ENCODE measurements at places on chromosomes 16 and 17.

DNA sequence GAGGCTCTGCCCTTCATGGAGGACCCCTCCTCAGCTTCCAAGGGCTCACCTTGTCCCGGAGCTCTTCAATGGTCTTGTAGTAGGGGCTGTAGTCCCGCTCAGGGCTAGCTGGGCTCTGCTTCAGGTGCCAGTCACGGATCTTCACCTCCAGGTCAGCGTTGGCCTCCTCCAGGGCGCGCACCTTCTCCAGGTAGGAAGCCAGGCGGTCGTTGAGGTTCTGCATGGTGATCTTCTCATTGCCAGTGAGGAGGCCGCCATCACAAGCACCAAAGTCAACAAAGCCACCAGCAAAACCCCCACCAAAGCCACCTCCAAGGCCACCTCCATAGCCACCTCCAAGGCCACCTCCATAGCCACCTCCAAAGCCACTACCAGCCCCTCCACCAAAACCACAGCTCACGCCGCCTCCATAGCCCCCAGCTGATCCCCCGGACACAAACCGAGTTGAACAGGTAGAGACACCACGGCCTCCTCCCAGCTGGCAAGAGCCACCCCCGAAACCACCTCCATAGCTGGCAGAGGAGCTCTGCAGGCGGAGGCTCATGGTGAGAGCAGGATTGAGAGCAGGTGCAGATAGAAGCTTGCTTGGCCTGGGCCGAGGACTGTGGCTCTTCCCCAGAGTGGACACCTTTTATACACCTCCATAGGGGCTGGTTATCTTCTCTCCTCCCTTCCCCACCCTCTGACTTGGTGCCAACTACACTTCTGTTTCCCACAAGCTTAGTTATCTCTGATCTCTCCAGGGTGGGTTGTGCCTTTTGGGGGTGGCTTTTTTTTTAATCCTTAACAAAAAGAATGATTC is at the start of gene KRT13:
KRT13 (minus strand) TSS at position 606 of the 802 bp plus-strand sequence; CDS start at position 544, 62 bp downstream.
- no peak for DNase-seq

DNA sequence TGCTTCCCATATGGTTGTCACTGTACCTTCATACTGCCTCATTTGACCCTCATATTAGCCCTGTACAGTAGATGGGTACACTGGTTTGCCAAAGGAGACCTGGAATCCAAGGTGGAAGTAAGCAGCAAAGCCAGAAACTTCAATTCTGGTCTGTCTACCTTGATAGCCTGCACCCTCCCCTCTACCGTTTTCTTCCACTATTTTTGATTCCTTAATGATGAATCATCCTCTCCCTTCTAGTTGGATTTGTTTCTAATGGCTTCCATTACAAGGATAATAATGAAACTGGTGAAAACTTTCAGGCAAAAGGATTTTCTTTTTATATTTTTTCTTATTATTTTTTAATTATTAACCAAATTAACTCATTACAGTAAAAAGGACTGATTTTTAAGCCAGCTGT is 17.3 kb downstream of the TAC4 start:
- DNase-seq, result no peak

DNA sequence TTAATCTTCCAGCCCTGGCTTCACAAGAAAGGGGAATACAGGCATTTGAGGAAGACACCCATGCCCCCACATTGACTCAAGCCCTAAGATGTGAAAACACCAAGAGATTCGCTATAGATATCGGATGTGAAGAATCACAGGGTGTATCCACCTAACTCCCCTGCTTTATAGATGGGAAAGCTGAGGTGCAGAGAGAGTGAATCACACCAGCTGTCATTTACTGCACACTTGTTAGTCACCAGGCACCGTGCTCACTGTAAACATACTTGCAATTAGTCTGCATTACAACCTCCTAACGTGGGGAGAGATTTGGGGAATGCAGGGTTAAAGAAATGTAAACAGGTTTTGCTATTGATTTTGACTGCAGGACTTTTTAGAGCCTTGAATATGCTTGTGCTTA is 325.5 kb downstream of the C16orf95 start:
- DNase-seq, result no peak

GRCh38 chr17:12985431-12986293 is 32.2 kb downstream of the ELAC2 start:
- DNase-seq, result no peak

GRCh38 chr16:14559809-14560241 is 70.2 kb downstream of the PARN start:
- DNase-seq, result peak; percentile 21

DNA sequence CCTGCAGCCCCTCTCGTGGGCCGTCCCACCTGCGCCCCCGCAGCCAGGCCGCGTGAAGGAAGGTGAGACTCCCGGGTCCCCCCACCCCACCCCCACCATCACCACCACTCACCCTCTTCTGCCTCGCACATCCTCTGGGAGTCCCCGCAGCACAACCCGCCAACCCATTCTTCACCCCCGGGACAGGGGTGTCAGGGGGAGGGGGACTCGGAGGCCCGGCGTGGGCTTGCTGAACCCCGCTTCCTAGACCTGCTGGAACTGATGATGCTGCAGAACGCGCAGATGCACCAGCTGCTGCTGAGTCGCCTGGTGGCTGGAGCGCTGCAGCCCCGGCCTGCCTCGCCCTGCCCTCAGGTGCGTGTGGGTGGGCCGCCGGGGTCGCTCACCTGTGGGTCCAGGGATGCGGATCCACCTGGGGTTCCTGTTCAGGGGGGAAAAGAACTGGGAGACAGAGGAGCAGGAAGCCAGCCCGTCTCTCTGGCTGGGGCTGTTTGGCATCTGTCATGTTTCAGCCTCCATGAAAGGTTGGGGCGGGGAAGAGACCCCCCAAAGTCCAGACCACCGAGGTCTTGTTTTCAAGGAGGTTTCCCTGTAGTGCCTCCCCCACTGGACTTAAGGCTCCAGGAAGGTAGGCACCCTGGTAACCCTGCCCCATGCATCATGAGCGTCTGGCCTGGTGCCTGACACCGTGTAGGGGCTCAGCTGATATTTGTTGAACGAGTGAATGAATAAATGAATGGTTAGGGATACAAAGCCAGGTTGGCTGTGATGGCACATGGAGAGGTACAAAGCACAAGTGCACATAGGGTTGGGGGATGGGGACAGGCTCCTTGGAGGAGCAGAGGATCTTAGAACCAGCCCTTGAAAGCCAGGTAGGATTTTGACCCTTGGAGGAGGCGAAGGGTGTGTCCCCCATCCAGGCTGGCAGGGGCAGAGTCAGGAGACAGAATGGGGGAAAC is 849 bp downstream of the PRR29 start:
- no peak for DNase-seq

GRCh38 chr17:58200024-58200633 is 7.6 kb downstream of the EPX start:
- DNase-seq, result no peak

DNA sequence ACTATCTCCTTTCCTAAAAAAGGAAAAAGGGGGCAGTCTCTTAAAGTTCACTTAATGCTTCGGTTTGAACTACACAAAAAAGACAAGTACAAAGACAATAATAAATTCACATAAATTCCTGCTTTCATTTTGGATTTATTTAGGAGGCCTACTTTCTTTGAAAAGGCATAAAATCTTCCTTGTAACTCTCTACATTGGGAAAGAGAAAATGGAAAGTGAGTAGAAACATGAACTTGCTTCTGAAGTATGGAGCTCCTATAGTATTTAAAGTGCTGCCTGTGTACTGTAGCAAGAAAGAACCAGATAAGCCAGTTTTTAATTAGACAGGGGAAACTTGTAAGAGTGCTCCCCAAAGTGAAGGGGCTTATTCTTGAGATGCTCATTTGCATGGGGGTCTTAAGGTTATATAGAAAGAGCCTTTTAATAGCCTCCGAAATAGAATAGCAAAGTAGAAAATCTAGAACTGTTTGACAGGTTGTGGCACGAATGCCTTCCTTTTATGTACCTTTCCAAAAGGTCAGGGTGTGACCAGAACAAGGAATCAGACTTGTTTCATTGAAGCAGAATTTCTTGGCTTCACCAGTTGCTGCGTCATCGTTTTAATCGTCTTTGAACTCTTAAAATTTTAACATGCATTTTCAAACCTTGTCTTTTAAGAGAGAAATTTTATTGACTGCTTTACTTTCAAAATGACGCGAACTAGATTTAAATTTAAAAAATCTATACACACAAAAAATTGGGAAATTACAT is 12.9 kb downstream of the GAN start:
- DNase-seq, result no peak

DNA sequence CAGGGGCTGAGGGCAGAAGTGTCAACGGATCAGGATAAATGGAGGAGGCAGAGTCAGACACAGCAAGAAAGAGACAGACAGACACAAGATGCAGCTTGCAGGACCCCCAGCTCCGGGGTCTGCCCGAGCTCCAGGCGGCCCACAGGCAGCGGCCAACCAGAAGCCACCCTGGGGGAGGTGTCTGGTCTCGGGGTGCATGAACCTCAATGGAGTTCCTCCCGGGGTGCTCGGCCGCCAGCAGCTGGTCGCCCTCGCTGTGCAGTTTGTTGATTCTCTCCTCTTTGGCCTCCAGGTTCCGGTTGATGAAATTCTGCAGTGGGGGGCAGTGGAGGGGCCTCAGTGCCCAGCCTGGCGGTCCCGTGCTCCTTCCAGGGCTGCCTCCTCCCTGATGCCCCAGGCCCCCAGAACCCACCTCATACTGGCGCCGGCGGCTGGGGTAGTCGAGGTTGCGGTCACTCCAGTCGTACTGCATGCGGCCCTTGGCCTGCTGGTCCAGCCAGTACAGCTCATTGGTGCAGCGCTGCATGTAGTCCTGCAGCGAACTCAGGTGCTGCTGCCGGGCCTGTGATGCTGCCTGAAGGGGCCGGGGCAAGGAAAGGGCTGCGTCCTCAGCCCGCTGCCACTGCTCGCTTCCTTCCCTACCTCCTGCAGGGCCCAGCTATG is 38.0 kb downstream of the PPL start:
- no peak for DNase-seq

DNA sequence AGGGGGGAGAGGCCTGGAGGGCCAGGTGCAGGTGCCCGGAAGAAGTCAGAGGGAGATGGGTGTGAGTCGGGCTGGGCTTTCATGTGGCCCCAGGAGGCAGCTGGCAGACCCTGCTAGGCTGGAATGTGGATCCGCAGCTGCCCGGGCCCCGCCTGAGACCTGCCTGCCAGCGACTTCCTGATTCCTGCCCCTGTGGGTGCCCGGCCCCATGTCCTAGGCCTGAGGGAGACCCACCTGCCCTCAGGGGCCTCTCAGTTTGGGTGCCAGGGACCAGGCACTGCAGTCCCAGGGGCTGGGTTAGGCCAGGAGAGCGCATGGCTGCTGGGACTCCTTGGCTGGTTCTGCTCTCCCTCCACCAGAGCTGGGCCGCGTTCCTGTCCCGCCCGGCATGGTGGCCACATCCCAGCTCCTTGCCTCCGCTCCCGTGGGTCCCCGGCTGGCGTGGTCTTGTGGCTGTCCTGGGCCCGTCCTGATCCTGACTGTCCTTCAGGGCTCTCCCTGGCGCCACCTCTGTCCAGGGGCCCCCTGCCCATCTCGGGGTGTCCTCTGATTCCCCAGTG is 22.1 kb upstream of the SPNS2 start:
- DNase-seq, result no peak

GRCh38 chr17:61997664-61998063 is 67.4 kb downstream of the MED13 start:
- DNase-seq, result no peak

DNA sequence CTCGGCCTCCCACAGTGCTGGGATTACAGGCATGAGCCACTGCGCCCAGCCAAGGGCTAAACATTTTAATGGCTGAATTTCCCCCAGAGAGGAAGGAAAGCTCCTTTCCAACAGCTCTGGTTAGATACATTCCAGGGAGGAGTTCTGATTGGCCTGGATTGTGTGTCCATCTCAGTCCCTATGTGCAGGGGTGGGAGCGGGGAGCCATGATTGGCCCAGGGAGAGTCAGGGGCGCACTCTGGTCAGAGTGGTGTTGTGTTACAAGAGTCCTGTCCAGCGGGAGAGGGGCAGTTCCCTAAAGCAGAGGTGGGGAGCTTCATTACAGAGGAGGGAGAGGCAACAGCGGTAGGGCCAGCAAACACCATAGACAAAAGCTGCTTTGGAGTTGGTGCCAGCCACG is 75.0 kb downstream of the RAP1GAP2 start:
- no peak for DNase-seq

- no peak for DNase-seq
Observed at GRCh38 chr17:38942696-38943334, 17.4 kb downstream of the LASP1NB start.

GRCh38 chr17:20009052-20009301 is 182 bp upstream of the SPECC1 start:
- no peak for DNase-seq

GRCh38 chr16:71249399-71249798 is 18.9 kb upstream of the HYDIN start:
- DNase-seq, result no peak

DNA sequence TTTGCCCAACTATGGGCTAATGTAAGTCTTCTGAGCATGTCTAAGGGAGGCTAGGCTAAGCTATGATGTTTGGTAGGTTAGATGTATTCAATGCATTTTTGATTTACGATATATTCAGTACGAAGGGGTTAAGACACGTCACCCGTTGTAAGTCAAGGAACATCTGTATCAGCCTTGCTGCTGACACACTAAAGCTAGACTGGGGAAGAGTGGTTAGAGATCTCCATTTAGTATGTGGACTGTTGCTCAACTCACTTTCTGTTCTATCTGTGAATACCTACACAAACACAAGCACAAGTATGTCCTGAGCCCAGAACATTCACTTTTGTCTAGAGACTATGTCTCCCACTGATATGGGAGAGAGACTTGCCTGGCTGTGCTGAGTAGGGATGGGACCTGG is 71.5 kb downstream of the VMP1 start:
- no peak for DNase-seq

DNA sequence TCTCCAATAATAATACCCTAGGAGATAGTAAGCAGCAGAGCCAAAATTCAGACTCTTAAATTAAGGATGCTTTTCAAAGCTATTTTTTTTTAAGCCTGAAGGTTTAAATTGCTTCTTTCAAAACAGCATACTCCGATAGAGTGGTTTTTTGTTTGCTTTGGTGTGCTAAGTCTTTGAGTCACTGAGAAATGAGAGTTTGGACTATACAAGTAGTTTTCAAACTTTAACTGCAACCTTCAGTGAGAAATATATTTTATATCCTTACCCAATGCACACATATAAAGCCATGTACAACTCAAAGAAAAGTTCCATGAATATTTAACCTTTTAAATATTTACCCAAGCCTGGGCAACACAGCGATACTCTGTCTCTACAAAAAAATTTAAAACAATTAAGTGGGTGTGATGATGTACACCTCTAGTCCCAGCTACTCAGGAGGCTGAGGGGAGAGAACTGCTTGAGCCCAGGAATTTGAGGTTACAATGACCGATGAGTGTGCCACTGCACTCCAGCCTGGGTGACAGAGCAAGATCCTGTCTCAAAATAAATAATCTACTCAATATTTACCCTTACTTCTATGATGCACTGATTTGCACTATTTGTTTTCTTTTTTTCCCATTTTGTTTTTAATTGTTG is 19.2 kb downstream of the DCUN1D3 start:
- DNase-seq, result no peak

Data from posterior cingulate gyrus (tissue), 11 donors.